ENCODE measurements at places on chromosomes 7 and 10. TPM values are rescaled to one million over a fixed set of nuclear protein-coding genes. Genes with fewer than 3 reads are reported as not detected.

The NANOS1 gene
- 0.55 TPM for total RNA-seq

The LMTK2 gene
- total RNA-seq: 13.1 TPM

The AUTS2 gene
- total RNA-seq: 23.8 TPM

The STEAP1 gene
- not detected for total RNA-seq

The GRIFIN gene
- total RNA-seq: not detected

The AOAH gene
- 19.4 TPM for total RNA-seq

The NODAL gene
- not detected for total RNA-seq

The GAD2 gene
- not detected for total RNA-seq

The GIMAP2 gene
- total RNA-seq: 139 TPM

The CPEB3 gene
- total RNA-seq: 3.4 TPM

The STRA8 gene
- not detected for total RNA-seq

The POLR2J2 gene
- 20.8 TPM for total RNA-seq

The MRLN gene
- total RNA-seq: not detected

The KBTBD2 gene
- 45.4 TPM for total RNA-seq

The CABCOCO1 gene
- total RNA-seq: not detected

The NUDT1 gene
- total RNA-seq: 92.2 TPM

The UPP1 gene
- total RNA-seq: 55.1 TPM

The PPP3CB gene
- total RNA-seq: 42.2 TPM

The OR2A42 gene
- total RNA-seq: not detected

The RET gene
- not detected for total RNA-seq

The TUBB8 gene
- total RNA-seq: not detected

The TMEM176A gene
- 0.54 TPM for total RNA-seq

The NKX2-3 gene
- not detected for total RNA-seq

The ATP5F1C gene
- total RNA-seq: 273 TPM

The TAS2R39 gene
- not detected for total RNA-seq

The ABCB1 gene
- total RNA-seq: 30.8 TPM

The AGBL3 gene
- 6.7 TPM for total RNA-seq

The ACHE gene
- 0.34 TPM for total RNA-seq

The EPHA1 gene
- 27.3 TPM for total RNA-seq

The ITGA8 gene
- total RNA-seq: not detected

The STRIP2 gene
- 4.4 TPM for total RNA-seq

The ADAM12 gene
- total RNA-seq: 0.39 TPM

The KIAA1217 gene
- 0.06 TPM for total RNA-seq

The VPS37D gene
- 0.86 TPM for total RNA-seq

The PAPOLB gene
- total RNA-seq: not detected

The SEMA4G gene
- total RNA-seq: 1.2 TPM

The NDUFB8 gene
- 245 TPM for total RNA-seq

The CELF2 gene
- total RNA-seq: 168 TPM

The PLXDC2 gene
- total RNA-seq: 0.86 TPM

The PARD3 gene
- total RNA-seq: 0.48 TPM

The CLRN3 gene
- total RNA-seq: not detected

The GPR146 gene
- total RNA-seq: 4.1 TPM

The GOLGA7B gene
- 10.8 TPM for total RNA-seq

The PURB gene
- 35.6 TPM for total RNA-seq

The MEOX2 gene
- not detected for total RNA-seq

The PHYHIPL gene
- total RNA-seq: not detected

The GDF2 gene
- total RNA-seq: not detected

The PRLHR gene
- total RNA-seq: not detected

The CALHM3 gene
- 0.17 TPM for total RNA-seq

The MKRN1 gene
- 97.2 TPM for total RNA-seq

Measured in activated naive CD8-positive, alpha-beta T cell treated with anti-CD3 and anti-CD28 coated beads, Interleukin-2, amount 10 ng/mL, durations not matched to agents 7 days and 5 days (primary cell).